ENCODE measurements at places on chromosomes 1 and 21.
A peak's percentile ranks its signal among the peaks of the same experiment; 100 is the strongest.

DNA sequence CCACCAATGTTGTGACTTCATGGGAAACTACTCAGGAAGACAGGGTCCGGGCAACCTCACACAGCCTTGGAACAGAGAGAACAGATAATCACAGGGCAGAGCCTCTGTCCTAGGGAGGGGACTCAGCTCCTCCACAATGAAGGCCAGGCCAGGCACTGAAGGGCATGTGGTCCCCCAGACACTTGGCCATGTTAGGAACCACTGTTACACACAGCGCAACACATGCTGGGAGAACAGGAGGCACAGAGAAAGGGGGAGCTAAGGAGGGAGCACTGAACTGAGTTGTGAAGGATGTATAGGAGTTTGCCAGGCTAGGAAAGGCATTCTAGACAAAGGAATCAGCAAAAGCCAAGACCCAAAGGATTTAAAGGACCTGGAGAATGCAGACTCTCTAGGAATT is 127.6 kb downstream of the DMRTB1 start:
- no peak for DNase-seq

GRCh38 chr1:7642781-7643529 is 128.1 kb upstream of the VAMP3 start:
- no peak for DNase-seq

GRCh38 chr21:31911138-31911907 is 38.5 kb downstream of the HUNK start:
- DNase-seq = peak; percentile 88

GRCh38 chr1:224879162-224879803 is 50.2 kb upstream of the DNAH14 start:
- peak; percentile 63 for DNase-seq
